ENCODE measurements at places on chromosomes 6 and 20.

- DNase-seq = no peak
These were observed 174.7 kb downstream of the BMP7 start for GRCh38 chr20:57091748-57092111.

DNA sequence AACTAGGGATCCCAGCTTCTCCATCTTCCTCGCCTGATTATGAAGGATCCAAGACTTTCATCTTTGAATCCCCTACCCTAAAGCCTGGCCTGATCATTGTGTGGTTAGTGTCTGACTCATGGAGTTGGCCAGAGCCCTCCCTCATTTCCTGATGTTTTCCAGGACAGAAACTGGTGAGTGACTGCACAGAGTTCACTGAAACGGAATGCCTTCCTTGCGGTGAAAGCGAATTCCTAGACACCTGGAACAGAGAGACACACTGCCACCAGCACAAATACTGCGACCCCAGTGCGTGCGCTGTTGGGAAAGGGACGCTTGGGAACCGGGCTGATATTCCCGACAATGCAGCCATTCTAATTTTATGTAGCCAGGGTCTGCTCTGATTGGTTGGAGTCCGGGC lies 4.0 kb downstream of the CD40 start:
- no peak for DNase-seq

- no peak for DNase-seq
These were observed 304.2 kb downstream of the ADGRG6 start for GRCh38 chr6:142605922-142606485.

DNA sequence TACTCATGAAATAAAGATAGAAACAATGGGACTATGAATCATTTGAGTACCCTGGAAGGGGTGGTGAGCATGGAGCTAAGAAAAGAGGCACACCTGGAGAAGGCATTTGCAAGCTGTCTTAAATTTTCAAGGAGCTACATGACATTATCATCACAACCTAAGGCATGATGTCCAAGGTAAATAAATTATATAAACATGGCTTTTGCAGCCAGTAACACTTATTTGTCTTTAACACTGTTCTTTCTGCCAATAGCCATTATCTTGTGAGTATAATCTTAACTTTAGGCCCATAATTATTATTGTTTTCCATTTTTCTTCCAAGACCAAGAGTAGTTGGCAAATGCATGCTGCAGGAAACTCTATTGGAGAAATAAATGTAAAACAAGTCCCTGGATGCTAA lies 63.7 kb downstream of the ALDH5A1 start:
- no peak for DNase-seq

GRCh38 chr20:51410586-51411325 lies 131.8 kb downstream of the NFATC2 start:
- DNase-seq = no peak

DNA sequence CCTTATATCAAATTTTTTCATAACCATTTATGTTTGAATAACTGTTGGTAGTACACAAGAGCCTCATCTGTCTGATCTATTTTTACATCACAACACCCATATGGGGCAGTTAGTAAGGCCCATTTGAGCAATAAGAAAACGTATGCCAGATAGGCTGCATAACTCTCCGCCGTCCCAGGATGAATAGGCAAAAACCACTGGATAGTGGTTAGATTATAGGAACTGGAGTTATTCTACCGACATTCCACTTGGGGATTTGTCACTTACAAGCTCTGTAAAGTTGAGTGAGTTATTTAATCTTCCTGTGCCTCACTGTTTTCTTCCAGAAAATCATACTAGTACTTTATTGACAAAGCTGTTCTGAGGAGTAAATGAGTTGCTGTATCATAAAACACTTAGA lies 881.9 kb downstream of the QKI start:
- no peak for DNase-seq

- DNase-seq = no peak
These were observed 22.4 kb downstream of the ZNF311 start for GRCh38 chr6:28982476-28983266.

- no peak for DNase-seq
These were observed 27.4 kb upstream of the BMP2 start for GRCh38 chr20:6740096-6740495.

- DNase-seq = no peak
These were observed 19.1 kb upstream of the CD93 start for GRCh38 chr20:23105193-23105592.

DNA sequence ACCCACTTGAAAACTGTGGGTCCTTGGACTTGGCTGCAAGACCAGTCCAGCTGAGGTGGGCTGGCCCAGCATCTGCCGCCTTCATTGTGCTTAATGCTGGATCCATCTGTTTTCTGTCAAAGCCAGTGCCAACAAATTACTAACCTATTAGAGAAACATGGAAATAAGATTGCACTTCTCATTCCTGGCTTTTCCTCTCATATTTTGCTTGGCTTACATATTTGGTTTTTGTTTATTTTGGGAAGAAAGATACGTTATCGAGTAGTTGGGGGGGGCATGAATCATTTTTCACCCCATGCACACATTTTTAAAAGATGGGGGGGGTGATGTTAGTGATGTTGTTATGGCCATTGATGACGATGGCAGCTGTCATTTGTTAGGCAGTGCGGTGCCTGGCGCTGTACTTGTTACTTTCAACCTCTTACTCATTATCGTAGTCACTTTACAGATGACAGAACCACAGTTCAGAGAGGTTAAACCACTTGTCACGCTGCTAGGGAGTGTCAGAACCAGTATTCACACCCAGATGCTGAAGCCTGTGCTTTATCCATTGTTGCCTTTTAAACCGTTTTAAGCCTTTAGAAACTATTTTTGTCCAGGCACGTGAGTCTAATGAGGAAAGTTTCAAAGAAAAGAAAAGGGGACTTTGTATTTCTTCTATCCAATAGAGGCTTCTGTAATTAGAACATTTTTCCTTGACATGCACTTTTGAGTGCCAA lies 180.0 kb downstream of the TMEM242 start:
- peak; percentile 28 for DNase-seq

GRCh38 chr6:136173519-136174507 lies 76.3 kb downstream of the MTFR2 start:
- no peak for DNase-seq

DNA sequence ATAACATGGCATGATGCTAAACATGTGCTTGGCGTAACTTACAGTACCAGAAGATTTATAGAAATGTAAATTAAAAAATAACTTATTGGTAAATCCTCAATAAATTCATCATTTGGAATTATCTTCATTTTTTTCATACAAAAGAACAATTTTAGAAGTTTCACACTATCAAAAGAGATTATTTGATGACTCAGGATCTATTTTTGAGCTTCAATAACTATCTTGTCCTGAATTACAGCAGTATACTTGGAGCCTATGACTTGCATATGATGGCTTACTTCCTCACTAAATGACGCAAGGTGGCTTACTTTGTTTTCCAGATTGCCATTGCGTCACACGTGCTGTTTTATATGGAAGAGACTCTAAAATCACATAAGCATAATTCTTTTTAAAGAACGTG lies 49.2 kb downstream of the KHDRBS2 start:
- DNase-seq = no peak

DNA sequence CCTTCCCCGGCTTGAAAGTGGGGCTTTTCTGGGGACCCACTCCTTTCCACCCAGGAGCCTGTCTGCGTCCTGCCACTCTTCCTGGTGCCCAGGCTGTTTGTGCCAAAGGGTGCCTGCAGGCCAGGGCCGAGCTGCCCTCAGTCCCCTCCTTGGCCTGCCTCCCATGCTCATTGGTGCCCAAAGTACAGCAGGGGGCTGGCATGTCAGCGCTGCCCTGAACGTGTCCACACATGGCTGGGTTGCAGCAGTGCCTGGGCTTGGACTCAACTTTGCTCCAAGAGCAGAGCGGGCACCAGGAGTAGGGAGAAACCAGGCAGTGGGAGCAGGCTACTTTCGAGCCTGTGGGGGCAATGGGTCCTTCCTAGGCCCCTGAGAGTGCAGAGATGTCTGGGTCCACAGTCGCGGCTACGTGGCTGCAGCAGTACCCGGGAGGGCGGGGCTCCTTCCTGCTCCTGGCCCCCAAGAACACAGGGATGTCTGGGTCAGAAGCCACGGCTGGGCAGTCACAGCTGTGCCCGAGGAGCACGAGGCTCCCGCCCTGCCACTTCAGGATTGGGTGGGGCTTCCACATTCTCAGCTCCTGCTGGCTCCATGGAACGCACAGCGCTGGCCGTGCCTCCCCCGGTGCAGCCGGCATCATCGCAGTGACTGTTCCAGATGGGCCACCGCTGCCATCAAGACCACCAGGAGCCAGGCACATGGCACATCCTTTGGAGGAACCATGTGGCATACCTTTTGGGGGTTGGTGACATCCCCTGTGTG lies 50.0 kb upstream of the CLDN20 start:
- no peak for DNase-seq

DNA sequence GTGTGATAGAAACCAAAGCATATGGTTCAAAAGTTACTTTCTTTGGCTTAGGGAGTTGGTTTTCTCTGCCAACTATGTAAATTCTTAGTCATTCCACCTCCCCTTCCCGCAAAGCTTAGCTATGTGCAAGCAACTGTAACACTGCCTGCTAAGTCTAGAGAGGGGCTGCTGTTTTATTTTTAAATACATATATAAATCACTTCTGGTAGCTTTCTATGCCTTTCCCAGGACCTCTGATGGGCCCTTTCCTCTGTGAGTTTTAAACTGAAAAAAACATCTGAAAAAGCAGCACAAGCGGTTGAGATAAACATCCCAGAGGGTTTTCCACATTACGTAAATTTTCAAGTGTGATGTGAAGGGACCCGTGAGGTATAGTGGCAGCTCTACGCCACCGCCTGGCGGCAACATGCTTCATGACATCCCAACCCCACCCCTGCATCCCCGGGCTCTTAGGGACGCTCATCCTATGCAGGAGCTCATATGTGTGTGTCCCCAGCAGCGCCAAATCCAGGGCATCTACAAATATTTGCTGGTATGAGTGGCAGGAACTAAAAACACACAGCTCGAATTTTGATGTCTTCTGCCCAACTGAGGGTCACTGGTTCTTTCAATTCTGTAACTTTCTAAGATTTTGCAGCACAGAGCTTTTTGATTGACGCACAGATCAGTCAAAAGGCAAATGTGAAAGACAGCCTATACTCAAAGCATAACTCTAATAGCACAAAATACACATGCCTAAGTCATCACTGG lies 12.7 kb downstream of the SAYSD1 start:
- DNase-seq = no peak

GRCh38 chr20:63966172-63966943 lies 3.4 kb downstream of the ZNF512B start:
- no peak for DNase-seq

GRCh38 chr6:5529733-5530132 lies 268.4 kb downstream of the FARS2 start:
- no peak for DNase-seq

DNA sequence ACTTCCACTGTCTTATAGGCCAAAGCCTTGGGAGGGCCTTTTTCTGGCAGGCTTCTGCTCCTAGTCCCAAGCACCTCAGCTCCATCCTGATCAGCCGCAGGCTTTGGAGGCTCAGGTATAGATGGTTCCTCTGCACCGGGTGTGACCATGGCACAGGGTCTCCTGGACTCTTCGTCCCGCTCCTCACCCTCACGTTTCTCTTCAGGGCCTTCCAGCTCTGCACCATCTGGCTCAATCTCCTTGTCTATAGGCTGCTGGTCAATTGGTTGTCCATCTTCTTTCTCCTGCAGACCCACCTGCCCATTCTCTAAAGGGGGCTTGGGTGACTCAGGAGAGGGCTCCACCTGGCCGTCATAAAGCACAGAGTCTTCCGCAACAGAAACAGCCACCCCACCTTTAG lies 37.0 kb downstream of the BFSP1 start:
- DNase-seq = no peak

GRCh38 chr6:133555685-133556084 lies 314.5 kb downstream of the EYA4 start:
- DNase-seq = no peak

DNA sequence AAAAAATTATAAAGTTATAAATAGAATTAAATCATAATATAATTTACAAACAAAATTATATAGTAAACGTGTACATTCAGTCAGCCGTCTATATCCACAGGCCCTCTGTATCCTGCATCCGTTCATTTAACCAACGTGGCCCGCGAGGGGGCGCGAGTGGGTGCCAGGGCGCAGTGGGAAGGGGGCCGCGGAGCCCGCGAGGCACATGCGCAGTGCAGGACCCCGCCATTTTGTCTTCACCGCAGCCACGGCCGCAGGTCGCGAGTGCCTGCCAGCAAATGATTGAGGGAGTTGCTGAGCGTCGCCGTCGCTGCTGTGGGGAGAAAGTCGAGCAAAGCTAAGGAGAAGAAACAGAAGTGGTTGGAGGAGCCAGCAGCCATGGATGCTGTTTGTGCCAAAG lies 53.4 kb upstream of the ECI2 start:
- no peak for DNase-seq

DNA sequence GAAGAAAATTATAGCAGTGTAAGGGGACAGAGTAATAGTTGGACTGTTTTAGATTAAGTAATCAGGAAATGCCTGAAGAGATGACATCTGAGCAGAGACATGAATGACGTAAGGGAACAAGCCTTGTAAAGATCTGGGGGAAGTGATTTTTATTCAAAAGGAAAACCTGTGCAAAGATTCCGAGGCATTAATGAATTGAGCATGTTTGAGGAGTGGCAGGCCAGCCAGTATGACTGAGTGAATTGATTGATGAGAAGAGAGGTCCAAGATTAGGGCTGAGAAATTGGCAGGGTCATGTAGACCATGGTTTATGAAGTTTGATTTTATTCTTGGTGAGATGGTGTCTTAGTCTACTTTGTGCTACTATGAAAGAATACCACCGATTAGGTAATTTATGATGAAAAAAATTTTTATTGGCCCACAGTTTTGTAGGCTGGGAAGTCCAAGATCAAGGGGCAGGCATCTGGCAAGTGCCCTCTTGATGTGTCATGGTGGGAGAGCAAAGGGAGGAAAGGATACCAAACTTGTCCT lies 95.1 kb downstream of the LIN28B start:
- DNase-seq = no peak

- DNase-seq = no peak
These were observed 31.8 kb downstream of the ACSS1 start for GRCh38 chr20:25025986-25026605.

GRCh38 chr20:48904566-48905296 lies 16.8 kb upstream of the ARFGEF2 start:
- peak; percentile 79 for DNase-seq

DNA sequence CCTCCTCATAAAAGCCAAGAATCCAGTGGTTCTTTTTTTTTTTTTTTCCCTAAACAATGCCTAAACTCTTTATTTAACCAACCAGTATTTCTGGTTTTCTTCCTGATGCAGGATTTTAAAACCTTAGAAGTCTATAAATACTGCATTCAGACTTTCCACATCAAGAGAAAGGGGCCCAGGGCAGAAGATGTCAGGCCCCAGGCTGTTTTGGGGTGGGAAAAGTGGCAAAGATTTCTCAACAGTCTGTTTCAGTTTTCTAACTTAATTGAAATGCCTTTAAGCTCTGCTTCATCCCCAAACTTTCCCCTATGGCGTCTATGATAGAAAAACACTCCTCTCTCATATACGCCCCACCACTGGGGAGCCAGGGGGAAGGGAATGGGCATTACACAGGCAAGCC lies 33.1 kb downstream of the QRSL1 start:
- no peak for DNase-seq

All from CD4-positive, alpha-beta T cell treated with Interferon alpha-2 for 1 hour (primary cell).